GM20000 (cell line): ENCODE measurements at places on chromosomes 11 and 22.

DNA sequence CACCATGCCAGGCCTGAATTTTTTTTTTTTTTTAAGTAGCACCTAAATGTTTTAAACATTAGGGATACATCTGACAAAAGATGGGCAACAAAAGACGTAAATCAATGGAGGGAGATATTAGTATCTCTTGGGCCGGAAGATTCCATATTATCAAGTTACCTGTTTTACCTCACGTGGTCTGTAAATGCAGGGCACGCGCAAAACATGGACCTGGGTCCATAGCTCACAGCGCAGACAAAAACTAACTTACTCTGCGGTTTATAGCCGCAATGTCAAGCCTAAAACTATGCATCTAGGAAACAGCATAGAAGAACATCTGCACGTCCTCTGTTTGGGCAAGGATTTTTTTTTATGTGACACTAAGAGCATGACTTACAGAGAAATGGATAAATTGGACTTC is 31.5 kb upstream of the PANX2 start:
- DNase-seq, result no peak

- DNase-seq, result no peak
Observed at GRCh38 chr11:76119032-76119431, 87.3 kb downstream of the WNT11 start.

DNA sequence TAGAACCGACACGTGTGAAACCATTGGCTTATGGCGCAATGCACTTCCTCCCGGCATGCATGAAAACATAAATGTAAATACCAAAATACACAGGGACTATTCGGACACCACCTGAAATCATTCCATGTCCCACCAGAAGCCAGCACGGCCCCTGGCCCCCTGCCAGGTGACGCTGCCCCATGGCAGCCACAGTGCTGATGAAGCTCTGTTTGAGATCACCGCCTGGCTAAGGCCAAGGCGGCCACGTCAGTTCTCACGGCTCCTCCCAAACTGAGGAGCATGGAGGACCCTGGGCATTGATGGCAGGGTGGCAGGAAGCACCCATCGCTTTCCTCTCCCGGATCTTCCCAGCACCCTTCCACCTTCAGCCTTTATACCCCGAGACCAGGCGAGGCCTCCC is 89.5 kb downstream of the CDKN1C start:
- DNase-seq, result no peak

DNA sequence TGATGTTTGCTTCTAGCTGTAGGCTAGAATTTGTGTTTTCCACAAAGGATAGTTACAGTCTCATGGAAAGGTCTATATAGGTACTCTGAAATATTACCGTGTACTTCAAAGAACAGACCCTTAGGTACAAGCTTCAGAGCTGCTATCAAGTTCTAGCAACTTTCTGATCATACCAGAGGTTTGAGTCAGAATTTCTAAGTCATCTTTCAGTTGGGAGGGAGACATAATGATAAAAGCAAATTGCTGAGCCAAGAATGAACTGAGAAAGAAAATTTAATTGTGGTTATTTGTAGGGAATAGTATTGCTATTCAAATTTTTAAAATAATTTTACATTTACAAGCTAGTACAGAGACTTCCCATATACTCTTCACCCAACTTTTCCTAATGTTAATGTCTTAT is 19.9 kb upstream of the ME3 start:
- no peak for DNase-seq

DNA sequence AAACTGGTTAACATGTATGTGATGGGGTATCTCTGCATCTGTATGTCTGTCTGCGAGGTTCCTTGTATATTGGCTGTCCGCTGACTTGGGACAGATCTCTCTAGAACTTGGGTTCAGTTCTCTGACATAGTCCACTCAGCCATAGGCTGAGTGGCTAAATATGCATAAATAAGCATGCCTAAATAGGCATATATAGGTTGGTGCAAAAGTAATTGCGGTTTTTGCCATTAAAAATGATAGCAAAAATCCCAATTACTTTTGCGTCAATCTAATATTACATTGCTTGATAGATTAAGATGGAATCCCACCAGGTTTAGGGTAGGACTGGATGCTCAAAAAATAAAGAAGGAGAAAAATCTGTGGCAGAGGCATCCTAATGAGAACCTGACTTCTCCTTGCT is 8.8 kb downstream of the LRRC55 start:
- no peak for DNase-seq

DNA sequence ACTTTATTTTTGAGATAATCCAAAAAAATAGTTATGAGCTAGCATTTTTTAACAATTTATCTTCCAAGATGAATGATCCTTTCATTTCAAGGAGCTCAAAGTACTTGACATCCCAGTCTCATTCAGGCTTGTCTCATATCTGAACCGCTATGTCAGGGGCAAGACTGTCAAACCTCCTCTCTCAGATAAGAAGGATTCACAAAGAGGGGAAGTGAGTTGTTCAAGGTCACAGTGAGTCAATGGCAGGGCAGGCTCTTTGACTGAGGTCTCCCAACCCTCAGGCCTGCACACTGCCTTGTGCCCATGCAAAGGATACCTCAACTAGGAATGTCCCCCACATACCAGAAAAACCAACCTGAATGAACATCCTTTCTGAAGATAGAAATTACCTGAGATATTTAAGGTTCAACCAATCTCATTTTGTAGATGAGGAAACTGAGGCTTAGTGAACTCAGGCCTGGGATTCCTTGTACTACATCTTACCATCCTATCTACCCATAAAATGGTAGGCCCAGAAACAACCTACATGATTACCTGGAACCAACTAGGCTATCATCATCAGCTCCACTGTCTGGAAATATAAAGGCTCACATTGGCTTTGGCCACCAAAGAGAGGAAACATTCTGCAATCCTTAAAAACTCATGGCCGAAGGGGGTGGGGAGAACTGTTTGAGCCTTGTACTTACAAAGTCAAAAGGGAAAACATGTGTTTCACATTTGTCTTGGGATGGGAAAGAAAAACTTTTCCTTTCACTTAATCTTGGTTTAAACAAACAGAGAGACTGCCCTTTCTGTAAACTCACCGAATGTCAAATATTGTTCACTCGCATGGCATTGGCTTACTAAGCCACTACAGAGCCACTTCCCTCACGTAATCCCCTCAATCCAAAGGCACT is 51.1 kb downstream of the LIF start:
- DNase-seq, result no peak

- DNase-seq, result no peak
Observed at GRCh38 chr11:71153005-71153390, 99.4 kb downstream of the SHANK2 start.

DNA sequence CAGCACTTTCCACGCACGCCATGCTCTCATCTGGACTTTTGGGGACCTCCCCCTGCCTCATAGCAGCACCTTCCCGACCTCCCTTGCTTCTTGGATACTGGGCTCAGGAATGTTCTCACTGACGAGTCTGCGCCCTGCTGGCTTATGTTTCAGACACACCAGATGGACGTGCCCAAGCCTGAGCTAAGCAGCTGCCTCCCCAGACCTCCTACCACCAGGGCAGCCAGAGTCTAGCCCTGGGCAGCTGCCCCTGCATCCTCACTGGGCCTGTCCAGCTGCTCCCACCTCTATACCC is 13.2 kb upstream of the RGL4 start:
- no peak for DNase-seq

- no peak for DNase-seq
Observed at GRCh38 chr22:29391546-29391945, 3.2 kb upstream of the AP1B1 start.

DNA sequence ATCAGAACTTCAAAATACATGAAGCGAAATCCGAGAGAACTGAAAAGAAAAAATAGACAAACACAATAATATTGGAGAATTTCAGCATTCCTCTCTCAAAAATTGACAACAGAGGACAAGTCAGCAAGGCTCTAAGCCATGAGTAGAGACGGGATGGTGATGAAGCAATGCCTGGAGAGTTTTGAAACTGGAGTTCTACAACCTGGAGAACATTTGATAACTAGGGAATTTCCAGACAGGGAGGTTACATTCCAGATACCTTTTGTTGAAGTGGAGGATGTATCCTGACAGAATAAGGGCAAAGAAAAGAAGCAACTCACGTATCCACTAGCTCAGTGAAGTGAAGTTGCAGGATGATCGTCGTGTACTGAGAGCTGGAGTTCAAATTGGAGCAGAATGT is 291.4 kb downstream of the CTTN start:
- no peak for DNase-seq

DNA sequence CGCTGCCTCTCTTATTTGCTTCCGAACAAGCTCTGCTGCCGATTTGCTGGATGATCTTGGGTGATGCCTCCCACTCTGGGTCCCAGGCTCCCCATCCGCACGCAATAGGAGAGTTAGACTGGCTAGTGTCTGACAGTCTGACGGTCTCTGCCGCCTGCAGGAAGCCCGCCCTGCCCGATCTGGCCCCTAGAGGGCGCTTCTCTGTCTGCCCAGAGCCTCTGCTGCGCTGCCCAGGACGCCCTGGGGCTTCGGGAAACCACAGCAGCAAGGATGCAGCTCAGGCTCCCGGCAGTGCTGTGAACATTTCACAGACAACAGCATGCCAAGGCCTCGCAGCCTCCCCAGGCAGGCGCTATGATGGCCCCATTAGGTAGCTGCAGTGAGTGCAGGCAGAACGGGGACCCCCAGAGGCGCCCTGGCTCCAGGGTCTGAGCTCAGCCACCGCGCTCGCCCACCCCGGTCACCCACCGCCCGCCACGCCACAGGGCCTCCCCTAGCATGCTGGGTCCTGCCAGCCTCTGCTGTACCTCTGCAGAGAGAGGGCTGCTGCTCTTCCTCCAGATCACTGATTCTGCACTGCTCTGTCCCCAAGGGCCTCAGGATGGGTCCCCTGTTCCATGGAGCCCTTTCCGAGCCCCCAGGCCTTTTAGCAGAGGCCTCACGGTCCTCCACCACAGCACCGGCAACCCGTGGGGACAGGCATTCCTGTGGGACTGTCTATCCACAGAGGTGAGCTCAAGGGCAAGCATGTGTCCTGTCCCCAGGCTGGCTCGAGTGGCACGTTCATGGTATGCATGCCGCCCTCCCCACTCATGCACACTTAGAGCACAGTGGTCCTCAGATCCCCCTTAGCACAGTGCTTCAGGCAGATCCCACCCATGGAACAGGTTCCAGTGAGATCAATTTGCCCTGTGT is 4.3 kb upstream of the BAIAP2L2 start:
- peak; percentile 95 for DNase-seq

- DNase-seq, result peak; percentile 76
Observed at GRCh38 chr22:46734830-46735453, 3.1 kb downstream of the CERK start.

DNA sequence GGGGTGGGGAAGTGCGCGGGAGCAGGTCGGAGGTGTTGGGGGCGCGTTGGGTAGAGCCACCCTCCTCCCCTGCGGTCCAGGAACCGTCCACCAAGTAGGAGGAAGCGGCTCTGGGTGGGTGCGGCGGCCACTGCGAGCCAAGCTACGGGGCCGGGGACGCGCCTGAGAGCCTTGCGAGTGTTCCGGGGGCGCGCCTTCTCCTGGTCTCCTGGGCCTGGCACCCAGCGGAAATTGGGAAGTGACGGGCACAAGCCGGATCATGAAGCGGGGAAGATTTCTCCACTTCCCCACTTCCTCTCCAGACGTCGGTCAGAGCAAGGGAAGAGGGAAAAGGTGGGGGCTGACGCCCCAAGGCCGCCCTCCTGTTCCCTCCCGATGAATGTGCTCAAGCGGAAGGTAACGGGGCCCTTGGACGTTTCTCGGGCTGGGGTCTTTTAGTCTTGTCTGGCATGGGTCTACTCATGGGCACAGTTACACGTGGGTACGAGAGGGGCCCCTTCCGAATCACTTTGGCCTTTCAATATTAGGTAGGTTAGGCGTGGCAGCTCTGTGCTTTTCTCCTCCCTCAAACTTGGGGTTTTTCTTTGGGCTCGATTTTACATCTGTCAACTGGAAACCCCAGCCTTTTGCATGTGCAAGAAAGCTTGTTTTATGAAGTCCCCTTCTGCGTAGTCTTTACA is 865 bp downstream of the RBM14 start:
- DNase-seq, result no peak

- no peak for DNase-seq
Observed at GRCh38 chr11:110830747-110831146, 118.5 kb upstream of the ARHGAP20 start.

- DNase-seq, result no peak
Observed at GRCh38 chr11:12727563-12728211, 53.5 kb downstream of the TEAD1 start.

- DNase-seq, result no peak
Observed at GRCh38 chr11:96014217-96014616, 90.3 kb upstream of the MTMR2 start.

- DNase-seq, result no peak
Observed at GRCh38 chr11:83437939-83438338, 151.8 kb upstream of the CCDC90B start.

DNA sequence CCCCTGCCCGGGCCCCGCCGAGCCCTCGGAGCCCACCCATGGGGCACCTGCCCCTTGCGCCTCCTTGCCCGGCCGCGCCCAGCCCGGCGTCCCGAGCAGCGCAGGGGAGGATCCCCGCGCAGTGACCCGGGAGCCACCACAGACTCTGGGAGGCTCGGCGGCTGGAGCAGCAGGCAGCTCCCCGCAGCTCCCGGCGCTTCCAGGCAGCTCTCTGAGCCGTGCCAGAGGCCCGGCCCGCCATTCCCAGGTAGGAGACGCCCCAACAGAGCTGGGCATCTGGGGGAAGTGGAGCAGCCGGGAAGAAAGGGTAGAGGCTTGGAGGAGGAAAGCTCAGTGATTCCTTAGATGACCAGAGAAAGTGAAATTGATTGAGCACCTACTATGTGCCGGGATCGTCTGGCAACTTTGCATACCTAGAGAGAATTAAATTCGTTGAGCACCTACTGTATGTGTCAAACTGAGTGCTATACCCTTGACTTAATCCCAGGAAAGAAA is 670 bp downstream of the RASD2 start:
- DNase-seq, result no peak

DNA sequence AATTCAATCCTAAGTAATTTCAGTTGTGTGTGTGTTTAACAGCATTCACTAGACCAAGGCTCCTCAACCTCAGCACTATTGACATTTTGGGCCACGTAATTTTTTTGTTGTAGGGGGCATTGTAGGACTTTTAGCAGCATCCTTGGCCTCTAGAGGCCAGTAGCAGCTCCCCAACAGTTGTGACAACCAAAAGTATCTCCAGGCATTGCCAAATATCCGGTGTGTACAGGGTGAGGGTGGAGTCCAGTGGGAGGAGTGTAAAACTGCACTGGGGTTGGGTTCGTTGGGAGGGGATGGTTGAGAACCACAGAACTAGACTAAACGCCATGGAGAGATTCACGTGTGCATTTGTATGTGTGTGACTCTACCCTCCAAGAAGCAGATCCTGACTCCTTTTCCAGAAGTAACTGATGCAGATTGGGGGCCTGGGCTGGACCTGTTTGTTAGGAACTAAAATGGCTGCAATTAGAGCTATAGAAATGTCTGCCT is 5.9 kb upstream of the PHF21A start:
- peak; percentile 68 for DNase-seq

GRCh38 chr22:35539910-35540594 is 579 bp upstream of the RASD2 start:
- DNase-seq, result peak; percentile 95

- DNase-seq, result peak; percentile 78
Observed at GRCh38 chr11:40293655-40294348, 1165.7 kb downstream of the LRRC4C start.
